H1 (cell line): ENCODE measurements at places on chromosomes 16 and 17. TPM values are rescaled to one million over a fixed set of nuclear protein-coding genes. Genes with fewer than 3 reads are reported as not detected.

DNA sequence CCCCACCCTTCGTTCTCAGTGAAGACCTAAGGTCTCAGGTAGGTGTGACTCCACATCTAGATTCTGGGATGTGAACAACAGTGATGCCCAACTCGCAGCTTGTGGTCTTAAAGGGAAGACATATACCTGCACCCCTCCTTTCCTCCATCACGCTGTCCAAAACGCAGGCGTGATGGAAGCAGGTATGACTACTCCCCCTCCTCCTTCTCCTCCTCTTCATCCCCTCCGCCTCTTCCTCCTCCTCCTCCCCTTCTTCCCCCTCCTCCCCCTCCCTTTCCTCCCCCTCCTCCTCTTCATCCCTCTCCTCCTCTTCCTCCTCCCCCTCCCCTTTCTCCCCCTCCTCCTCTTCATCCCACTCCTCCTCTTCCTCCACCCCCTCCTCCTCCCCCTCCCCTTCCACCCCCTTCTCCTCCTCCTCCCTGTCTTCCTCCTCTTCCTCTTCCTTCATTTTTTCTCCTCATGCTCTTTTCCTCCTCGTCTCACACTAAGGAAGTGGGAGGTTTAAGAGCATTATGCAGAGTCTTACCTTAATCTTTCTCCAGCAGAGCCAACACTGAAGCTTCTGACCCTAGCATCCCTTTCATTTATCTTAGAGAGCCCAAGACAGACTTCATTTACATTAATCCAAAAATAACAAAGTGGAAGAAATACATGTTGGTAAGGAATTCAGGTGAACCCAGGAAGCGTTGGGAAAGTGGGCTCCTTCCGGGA is 352.5 kb downstream of the FOXL1 start:
- DNase-seq, result no peak

GRCh38 chr17:63445571-63445953 is 544 bp downstream of the CYB561 start:
- no peak for DNase-seq

GRCh38 chr17:17982801-17983200 is 10.1 kb downstream of the DRC3 start:
- DNase-seq, result no peak

DNA sequence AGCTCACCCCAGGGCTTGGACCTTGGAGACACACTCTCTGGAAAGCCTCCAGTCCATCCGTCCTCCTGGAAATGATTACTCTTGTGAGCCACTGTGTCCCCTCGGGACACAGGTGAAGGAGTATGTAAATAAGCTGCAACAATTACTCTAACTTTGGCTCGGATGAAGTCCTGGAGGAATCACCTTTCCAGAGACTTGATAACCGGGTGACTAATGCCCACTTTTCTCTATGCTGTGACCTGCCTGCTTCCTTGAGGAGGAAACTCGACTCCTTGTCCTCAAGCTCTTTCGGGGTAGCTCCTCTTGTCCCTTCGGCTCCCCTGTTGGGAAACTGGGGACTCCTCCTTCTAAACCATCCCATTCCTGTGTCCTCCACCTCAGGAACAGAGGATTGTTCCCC is at the start of gene OR1A1:
Gene OR1A1 (plus strand): TSS at position 301 of the 400 bp plus-strand sequence. CDS start 7,954 bp downstream, outside the sequence.
- DNase-seq, result no peak

DNA sequence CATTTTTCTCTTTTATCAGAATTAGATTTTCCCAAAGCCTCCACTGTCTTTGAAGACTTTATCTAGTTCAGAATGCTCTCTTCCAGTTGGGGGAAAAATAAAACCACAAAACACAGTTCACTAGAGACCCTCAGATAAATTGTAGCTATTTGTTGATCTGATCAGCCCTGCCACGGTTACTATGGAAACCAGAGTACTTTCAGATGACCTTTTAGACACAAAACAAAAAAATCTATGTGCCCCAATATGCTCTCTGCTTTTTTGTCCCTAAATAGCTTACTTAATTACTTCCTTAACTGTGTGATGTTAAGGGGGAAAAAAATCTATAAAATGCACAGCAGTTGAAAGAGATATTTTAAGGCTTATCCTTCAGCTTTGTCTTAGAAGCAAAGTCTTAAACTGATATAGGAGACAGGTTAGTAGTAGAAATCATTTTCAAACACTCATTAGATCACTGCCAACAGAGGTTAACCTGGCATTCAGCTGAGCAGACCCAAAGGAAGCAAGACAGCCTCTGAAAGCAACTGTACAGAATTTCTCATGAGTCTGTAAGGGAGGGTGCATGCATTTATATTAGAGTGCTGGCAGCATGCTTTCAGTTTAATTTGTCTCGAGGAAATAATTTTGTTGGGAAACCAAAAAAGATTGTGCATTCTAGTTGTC is 129.9 kb upstream of the CACNG5 start:
- no peak for DNase-seq

CRYM gene
- total RNA-seq, result 12.9 and 14.3 TPM in 2 replicates

ZDHHC1 gene
- 3.1 and 3.5 TPM in 2 replicates for total RNA-seq

CHST4 gene
- total RNA-seq, result 11.7 and 12.1 TPM in 2 replicates
